Activated CD8-positive, alpha-beta memory T cell treated with anti-CD3 and anti-CD28 coated beads, Interleukin-2, amount 10 ng/mL, durations not matched to agents 7 days and 5 days (primary cell): ENCODE measurements at places on chromosomes 12 and 14.

DNA sequence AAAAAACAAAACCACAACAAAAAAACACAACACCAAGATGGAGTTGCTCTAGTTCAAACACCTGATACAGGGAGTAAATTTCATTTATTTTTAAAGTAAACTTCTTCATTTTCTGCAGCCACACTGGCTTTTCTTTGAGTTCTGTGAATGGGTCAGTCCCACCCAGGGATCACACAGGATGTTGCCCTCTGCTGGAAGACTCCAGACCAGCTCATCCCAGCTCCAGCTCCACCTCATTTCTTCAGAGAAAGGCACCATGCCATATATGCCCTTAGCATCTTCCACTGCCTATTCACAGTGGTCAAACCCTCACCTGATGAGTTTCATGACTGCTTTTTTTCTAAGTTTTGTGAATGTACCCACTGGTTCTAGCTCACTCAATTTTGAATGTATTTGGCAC is 8.0 kb downstream of the GLIPR1 start:
- peak; percentile 52 for DNase-seq

GRCh38 chr14:90308561-90308960 is 23.2 kb downstream of the NRDE2 start:
- DNase-seq: peak; percentile 15

DNA sequence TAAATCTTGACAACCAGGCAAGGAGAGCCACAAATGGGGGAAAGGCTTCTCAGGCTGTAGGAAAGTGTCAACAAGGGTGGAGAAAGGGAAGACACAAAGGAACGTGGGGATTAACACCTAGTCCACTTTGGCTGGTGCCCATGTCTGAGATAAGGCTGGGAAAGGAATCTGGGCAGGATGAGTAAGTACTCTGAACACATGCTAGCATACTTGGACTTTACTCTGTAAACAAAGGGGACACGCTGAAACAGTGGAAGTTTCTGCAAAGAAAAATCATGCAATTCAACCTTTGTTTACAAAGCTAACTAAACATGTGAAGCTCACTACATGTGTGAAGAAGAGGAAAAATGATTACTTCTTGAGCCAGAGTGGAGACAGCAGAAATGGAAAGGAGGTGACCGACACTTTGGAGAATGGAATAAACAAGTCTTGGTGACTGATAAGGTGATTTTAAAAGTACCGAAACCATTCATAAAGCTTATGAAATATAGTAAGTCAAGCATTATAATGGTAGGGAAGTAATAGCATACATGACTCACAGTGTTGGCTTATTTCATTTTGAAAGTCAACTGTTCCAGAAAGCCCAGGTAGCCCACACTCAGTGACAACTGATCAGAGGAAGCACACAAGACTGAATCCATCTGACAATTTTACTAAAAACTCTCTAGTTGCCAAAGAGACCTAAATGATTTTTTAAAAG is 13.2 kb downstream of the CPNE8 start:
- no peak for DNase-seq

GRCh38 chr12:57539134-57539768 is 7.7 kb downstream of the DCTN2 start:
- DNase-seq: no peak

DNA sequence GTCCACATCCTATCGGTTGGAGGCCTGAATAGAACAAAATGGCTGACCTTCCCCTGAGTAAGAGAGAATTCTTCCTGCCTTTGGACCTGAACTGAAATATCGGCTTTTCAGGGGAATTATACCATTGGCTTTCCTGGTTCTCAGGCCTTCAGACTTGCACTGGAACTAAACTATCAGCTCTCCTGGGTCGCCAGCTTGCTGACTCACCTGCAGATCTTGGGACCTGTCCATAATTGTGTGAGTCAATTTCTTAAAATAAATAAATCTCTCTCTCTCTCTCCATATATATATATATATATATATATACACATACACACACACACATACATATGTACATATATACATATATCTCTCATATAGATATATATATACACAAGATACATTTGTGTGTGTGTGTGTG is 41.6 kb downstream of the KCNK10 start:
- DNase-seq: no peak

DNA sequence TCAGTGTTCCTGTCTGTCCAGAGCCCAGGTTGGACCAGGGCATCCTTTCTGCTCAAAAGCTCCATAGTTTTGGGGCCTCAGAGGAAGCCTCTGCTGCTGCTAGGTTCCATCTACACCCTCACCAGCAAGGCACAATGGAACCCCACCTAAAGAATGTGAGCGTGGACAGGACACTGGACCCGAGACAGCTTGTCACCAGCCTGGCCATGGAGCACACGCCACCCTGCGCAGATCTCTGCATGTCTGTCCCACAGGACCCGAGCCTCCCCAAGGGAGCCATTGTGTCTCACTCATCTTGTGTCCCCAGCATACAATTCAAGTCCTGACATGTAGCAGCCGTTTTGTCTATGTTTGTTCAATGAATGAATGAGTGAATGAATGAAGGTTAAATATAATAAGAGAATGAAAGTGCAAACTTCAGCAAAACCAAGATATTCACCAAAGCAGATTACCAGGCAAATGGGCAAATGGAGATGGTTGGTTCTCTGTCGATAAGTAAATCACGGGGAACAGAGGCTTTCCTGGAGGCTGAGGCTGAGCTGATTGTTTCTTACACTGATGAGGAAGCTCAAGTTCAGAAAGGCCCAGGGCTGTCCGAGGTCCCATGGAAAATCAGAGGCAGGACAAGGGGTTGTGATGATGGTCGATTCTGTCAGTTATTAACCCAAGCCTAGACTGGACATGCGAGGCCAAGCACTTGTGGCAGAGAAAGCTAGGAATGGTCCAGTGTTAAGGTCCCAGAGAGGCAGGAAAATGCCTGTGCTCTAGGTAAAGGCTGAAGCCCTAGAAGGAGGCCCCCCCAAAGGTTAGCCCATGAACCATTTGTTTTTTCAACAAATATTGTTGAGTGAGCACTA is 27.0 kb downstream of the SERPINA3 start:
- DNase-seq: no peak

- DNase-seq: no peak
These were observed 7.6 kb downstream of the EGLN3 start for GRCh38 chr14:33943096-33943883.

GRCh38 chr12:104130760-104131159 is 7.2 kb downstream of the NFYB start:
- DNase-seq: no peak

- no peak for DNase-seq
These were observed 71.5 kb upstream of the ZFP36L1 start for GRCh38 chr14:68864361-68864750.

- DNase-seq: no peak
These were observed 48.2 kb downstream of the KIF26A start for GRCh38 chr14:104186575-104186974.

DNA sequence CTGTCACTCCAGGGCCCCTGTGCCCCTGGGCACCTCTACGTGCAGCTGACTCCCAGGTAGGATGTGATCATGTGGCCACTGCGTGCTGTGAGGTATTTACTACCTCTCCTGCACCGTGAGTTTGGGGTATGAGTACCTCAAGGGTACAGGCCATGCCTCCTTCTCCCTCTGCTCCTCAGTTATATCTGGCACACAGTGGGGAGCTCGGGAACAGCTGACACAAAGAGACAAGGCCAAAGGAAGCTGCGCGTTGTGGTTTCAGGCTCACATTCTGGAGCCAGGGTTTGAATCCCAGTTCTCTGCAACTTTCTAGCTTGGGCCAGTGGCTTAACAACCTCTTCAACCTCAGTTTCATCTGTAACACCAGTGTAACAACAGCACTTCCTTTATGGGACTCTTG is 7.8 kb upstream of the SLC6A12 start:
- no peak for DNase-seq

- no peak for DNase-seq
These were observed 21.9 kb upstream of the PGF start for GRCh38 chr14:74977164-74977900.

DNA sequence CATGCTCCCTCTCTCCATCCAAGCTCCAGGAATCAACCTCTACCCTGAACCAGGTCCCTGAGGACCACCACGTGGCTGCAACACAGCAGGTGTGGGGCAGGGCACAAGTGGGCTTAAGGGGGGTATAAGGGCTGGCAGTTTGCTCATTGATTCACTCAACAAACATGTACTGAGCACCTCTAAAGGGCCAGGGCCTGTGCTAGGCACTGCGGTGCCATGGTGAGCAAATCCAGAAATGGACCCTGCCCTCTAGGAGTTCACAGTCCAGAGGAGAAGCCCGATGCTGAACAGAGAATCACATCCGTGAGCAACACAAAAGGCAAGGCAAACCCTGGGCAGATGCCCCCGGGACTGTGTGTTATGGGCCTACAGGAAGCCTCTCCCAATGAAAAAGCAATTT is 6.5 kb upstream of the AQP2 start:
- DNase-seq: no peak

- DNase-seq: no peak
These were observed 3.6 kb upstream of the CLEC2B start for GRCh38 chr12:9872742-9873141.

GRCh38 chr12:27148373-27148772 is 66.0 kb upstream of the C12orf71 start:
- no peak for DNase-seq

DNA sequence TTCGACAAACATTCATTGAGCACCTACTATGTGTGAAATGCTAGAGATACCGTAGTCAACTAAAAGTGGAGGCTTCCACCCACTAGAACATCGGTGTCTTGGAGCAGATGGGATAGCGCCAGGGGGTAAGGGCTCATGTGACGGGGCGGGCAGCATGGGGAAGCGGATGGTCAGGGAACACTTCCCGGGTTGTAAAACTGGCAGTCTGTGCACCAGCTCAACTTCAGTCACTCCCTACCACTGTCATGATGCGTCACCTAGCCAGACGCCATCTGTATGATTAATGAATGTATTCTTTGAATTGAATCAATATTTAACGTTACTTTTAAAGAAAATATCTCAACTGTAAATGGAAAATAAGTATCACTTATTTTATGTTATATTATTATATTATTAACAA is 93.5 kb downstream of the PIWIL1 start:
- no peak for DNase-seq

GRCh38 chr14:33967138-33967537 is 16.3 kb upstream of the EGLN3 start:
- DNase-seq: no peak

DNA sequence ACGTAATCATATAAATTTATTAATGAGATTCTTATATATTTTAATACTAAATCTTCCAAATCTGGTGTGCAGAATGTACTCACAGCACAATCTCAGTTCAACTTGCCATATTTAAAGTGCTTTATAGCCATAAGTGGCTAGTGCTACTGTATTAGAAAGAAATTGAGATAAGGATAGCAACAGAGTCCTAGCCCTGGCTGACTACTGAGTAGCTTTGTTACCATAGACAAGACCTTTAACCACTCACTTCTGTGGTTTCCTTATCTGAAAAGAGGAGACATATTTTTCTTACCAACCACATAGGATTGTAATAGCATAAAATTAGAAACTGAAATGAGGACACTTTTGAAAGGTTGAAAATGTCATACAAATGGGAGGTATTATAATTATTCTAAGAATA is 2.0 kb upstream of the CHURC1 start:
- DNase-seq: no peak

GRCh38 chr14:52911904-52912303 is 38.9 kb downstream of the FERMT2 start:
- no peak for DNase-seq

- DNase-seq: no peak
These were observed 40.0 kb upstream of the DAAM1 start for GRCh38 chr14:59148334-59148900.

DNA sequence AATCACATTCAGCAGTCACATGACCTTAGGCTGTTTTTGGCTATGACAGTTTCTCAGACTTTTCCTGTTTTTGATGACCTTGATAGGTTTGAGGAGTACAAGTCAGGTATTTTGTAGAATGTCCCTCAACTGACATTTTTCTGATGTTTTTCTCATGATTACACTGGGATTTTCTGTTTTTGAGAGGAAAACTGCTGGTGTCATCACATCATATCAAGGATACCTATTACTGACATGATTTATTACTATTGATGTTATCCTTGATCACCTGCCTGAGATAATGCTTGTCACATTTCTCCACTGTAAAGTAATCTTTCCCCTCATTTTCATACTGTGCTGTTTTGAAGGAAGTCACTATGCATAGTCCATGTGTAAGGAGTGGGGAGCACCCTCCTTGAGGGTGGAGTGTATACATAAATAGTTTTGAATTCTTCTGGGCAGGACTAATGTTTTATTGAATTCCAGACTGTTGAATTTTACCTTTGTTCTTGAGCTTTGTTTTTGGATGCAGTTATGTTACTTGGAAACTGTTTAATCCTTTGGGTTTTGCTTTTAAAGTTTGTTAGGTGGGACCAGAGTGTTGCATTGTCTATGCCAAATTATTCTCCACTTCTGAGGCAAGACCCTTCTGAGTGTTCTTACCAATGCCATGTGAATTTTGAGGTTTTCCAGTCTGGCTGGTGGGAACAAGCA is 444.5 kb upstream of the FAR2 start:
- DNase-seq: no peak

GRCh38 chr12:44720265-44720664 is 155.8 kb downstream of the NELL2 start:
- no peak for DNase-seq

DNA sequence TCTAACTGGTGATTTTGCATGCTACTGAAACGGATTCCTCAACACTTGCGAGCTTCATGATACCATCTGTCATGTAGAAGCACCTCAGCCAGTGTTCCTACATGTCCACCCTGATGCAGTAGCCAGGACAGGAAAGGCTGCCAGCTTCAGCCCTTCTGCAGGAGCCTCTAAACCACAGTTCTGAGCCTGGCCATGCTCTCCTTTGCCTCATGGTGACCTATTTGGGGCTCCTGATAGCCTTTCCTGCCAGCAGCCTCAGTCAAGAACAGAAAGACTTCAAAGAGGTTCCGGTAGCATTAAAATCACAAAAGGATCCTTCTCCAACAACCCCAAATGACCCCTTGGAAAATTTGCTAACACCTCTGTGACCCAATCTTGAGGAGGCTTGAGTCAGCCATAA is 96.0 kb downstream of the CNTN1 start:
- DNase-seq: no peak

GRCh38 chr12:46794593-46795190 is 31.1 kb downstream of the SLC38A4 start:
- no peak for DNase-seq

DNA sequence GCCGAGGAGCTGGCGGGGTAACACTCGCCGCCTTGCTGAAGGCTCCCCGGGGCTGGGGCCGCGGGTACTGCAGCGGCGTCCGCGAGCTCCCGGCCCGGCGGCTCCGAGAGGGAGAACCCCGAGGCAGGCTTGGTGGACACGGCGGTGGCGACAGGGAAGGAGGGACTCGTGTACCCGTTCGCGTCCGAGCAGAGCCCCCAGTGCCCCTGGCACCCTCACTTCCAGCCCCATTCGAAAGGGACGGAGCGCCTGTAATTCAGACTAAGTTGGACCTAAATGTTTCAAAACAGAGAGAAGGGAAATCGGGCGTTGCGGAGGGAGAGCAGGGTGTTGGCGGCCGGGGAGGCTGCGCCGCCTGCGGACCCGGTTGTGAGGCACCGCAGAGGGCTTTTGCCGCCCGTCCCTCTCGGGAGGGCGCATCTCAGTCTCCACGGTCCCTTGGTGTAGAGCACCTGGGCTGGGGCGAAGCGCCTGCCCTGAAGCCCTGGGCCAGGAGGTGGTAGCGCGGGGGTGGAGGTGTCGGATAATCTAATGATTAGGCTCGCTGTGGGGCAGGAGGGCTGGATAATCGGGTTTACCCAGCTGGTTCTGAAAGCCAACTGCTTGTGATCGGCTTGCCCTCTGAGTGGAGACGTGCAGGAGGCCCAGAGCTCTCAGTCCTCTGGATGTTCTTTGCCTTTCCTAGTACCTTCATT is 771 bp downstream of the DAAM1 start:
- peak; percentile 61 for DNase-seq
